IMR-90 (cell line): ENCODE measurements at places on chromosomes 2 and 18. TPM values are rescaled to one million over a fixed set of nuclear protein-coding genes. Genes with fewer than 3 reads are reported as not detected.
A peak's percentile ranks its signal among the peaks of the same experiment; 100 is the strongest.

DNA sequence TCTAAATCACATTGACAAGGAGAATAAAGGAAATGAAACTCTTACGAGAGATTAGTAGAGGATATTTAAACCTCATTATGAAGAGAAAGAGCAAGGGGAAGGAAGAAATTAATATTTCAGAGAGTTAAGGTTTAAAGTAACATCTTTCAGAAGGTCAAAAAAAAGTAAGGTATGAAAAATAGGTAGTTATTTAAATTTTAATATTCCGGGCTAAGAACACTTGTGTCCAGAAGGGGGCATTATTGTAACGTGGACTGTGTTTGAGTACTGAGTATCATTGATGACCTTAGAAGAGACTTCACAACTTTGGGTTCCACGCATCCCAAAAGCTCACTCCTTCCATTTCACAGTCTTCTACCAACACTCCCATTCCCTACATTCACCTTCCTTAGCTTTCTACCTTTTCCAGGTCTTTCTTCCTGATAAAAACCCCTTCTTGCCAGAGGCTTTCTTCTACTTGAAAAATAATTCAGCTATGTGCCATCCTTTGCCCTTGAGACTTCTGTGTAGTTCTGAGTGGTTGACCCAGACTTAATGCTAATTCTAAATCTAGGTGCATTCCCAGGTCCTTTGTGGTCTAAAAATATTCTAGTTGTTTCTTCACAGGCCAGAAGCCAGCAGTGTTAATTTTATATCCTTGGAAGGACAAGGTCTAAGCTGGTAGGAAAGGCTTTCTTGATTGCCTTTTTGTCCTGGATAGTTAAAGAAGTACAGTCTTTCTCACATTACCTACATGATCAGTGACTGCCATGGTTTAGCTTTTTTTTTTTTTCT, 16.5 kb downstream of the DYNC1I2 start:
- DNase-seq = peak; percentile 56

GRCh38 chr18:59718108-59718463, 20.9 kb upstream of the CCBE1 start:
- DNase-seq = peak; percentile 95

The EIF2AK3 gene
- total RNA-seq = 20.3 and 22.8 TPM in 2 replicates

DNA sequence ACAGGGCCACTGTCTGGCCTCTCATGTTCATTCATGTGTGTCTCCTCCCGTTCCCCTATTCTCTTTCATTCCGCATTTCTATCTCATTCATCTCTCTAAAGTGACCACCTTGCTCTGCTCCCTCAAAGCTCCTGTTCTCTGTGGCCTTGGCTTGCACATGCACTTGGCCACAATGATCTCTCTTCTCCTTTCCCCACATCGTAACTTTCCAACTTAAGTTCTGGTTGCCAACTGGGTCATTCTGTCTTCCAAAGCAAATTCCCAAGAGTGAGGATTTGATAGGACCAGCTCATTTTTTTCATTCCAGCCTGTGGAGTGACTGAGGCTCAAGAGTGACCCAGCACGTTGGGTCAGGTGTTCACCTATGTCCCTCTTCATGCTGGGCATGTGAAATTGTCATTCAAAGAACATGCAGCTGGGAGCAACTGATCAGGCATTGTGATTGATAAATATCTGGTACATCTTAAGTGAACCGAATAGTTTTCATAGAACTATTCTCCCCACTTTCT, 14.3 kb upstream of the ITGA6 start:
- no peak for DNase-seq

GRCh38 chr2:64192125-64192479, 47.9 kb upstream of the PELI1 start:
- DNase-seq = no peak

The DHRS9 gene
- total RNA-seq = not detected in 2 replicates

The SMCHD1 gene
- total RNA-seq = 47.3 and 78.6 TPM in 2 replicates

GRCh38 chr2:140641163-140641562, 1489.7 kb downstream of the LRP1B start:
- no peak for DNase-seq

The GNLY gene
- total RNA-seq = not detected in 2 replicates

DNA sequence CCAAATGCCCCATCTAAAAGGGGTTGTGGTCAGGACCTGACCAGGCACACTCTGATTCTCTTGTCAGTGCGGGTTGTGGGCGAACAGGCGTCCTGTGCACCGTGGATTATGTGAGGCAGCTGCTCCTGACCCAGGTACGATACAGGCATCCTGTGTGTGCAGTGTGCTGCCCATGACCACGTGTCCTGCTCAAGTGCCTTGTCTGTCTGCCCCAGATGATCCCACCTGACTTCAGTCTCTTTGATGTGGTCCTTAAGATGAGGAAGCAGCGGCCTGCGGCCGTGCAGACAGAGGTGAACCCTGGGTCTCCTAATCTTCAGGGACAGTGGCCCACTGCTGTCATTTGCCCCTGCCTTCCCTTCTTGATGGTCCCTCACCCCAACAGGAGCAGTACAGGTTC, 14.6 kb downstream of the PTPN18 start:
- DNase-seq = no peak

GRCh38 chr2:123451542-123451941, 573.5 kb upstream of the CNTNAP5 start:
- no peak for DNase-seq

DNA sequence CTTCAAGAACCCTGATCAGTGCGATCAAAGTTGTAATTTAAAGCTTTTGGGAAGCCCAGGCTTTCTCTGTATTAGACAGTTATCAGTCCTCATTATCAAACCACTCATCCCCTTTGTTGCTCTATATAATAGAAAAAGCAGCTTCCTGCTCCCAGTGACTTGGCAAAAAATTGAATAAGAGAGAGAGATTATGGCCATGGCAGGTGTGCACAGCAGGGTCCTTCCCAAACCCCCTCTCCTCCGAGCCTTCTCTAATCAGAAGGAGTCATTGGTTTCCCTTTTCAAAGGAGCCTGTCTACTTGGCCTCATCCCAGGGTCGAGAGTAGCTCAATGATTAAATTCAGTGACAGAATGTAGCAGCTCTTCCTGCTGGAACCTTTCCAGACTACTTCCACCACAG, 81.5 kb downstream of the SEMA4F start:
- no peak for DNase-seq

GRCh38 chr2:4903656-4904348, 788.4 kb upstream of the SOX11 start:
- DNase-seq = no peak

DNA sequence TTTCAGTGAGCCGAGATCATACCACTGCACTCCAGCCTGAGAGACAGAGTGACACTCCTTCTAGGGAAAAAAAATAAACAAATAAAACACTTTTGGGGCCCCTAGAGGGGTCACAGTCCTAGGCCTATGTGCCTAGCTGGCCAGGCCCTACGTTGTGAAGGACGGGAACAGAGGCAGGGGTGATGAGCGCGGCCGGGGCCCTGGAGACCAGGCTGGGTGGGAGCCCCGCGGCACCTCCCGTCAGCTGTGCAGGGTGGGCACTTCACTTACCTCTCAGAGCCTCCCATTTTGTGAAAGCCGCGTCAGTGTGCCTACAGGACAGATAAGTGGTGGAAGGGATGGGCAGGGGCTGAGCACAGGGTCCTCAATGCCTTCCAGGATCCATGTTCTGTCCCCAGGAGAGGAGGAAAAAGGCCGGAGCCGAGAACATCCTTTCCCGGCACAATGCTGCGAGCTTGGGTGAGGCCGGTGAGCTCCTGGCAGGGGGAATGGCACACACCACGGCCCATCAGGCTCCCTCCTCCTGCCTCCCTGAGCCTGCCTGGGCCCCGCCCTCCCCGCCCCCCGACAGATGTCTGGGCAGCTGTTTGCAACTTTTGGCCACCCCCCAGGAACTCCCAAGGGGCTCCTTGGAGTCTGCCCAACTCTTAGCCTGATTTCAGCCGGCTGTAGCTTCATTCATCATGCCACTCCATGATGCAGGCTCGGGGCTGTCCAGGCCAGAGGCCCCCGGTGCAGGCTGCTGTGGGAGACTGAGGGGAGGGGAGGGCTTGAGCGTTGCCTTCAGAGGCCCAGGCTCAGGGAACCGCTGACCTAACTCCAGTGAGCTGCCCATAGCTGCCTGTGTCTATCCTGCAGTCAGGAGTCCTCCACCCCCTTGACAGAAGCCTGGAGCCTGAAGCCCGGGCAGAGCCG, 196.5 kb downstream of the TFCP2L1 start:
- no peak for DNase-seq

DNA sequence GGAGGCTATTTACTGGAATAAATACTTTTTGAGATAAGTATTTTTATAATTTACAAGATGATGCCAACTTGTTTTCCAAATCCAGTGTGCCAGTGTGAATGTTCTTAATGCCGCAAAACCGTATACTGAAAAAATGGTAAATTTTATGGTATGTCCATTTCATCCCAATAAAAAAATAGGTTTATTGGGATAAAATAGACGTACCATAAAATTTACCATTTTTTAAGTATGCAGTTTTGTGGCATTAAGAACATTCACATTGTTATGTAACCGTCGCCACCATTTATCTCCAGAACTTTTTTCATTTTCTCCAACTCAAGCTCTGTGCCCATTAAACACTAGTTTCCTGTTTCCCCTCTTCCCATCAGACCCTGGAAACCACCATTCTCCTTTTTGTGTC, 167.9 kb downstream of the PARD3B start:
- DNase-seq = no peak

- no peak for DNase-seq
Observed at GRCh38 chr2:146123256-146123655, 1603.3 kb upstream of the ZEB2 start.

The MYOM1 gene
- total RNA-seq = under 0.01 TPM in 2 replicates

The VAPA gene
- 206 and 273 TPM in 2 replicates for total RNA-seq

DNA sequence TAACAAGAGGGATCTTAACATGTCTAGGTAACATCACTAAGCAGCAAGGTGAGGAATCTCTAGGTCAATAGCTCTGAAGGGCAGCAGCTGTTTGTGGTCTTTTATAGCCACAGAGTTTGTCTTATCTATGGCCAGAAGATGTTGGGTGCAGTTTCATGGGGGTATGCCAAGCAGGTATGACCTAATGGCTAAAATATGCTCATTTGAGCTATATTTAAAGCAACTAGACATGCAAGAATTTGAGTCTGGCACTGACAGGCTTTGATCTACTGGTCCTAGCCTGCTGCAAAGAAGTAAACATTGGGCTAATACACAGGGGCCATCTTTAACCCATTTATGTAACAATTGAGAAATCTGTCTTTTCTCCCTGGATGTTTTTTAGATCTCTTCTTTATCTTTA, 13.9 kb upstream of the UGP2 start:
- DNase-seq = peak; percentile 88

The NAT8 gene
- not detected in 2 replicates for total RNA-seq
